Motor neuron (in vitro differentiated cells): ENCODE measurements at places on chromosomes 16 and 17. TPM values are rescaled to one million over a fixed set of nuclear protein-coding genes. Genes with fewer than 3 reads are reported as not detected.
A peak's percentile ranks its signal among the peaks of the same experiment; 100 is the strongest.

DNA sequence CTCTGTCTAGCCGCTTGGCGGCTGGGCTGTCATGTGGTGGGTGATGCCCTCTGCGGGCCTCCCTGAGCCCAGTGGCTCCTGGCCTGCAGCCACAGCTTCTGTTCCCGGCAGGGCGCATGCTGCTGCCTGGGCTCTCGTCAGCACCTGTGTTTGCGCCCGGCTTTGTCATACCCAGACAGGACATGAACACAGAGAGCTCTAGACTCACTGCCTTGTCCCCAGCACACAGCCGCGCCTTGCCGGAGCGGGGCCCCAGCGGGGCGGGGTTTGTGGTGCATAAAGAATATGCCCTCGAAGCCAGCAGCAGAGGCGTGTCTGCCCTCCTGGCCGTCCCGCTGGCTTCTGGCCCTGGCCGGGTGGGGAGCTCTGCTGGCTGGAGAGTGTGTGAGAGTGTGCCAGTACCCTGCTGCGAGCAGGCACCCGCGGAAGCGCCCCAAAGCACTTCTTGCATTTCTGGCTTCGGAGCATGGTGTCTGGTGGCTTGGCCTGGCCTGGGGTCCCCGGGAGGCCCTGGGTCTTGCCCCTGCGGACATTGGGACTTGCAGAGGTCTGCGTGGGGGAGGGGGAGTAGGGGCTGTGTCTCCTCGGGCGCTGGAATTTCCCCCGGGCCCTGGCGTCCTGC, 14.4 kb downstream of the ASPSCR1 start:
- peak; percentile 92 for ATAC-seq

DNA sequence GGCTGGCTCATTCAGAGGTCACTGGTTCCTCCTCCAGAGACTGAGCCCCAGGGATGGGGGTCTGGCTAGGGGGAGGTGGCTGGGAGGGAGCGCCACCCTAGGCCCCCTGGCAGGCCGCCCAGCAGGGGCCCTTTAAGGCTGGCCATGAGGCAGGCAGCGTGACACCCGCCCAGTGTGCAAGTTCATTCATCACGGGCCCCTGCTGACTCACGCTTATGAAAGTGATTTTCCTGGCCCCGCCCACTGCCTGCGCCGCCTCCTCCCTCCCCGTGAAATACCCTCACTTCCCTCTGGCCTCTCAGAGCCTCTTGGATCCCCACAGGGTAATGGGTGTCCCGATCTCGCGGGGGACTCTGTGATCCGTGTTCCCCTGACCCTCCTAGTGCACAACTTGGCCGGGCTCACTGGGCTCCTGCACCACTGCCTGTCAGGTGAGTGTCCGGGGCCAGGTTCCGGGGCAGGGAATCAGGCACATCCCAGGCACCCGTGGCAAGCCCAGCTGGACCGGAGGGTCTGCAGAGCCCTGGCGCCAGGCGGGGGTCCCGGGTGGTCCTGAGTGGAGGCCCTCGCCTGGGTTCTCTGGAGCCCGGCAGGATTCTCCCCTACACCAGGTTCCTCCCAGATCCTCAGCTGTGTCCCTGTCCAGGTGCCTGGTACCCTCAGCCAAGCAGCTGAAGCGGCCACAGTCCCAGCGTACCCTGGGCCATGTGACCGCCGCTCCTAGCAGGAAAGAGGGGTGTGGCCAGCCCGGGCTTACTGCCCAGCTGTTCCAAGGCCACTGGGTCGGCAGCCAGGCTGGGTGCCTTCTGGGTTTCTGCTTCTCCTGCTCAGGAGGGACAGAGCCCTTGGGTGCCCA, at the start of gene OSGIN1:
TSS of gene OSGIN1 (plus strand) at position 301 of the 856 bp plus-strand sequence. CDS start 4,432 bp downstream, outside the sequence.
- ATAC-seq, result peak; percentile 89

DNA sequence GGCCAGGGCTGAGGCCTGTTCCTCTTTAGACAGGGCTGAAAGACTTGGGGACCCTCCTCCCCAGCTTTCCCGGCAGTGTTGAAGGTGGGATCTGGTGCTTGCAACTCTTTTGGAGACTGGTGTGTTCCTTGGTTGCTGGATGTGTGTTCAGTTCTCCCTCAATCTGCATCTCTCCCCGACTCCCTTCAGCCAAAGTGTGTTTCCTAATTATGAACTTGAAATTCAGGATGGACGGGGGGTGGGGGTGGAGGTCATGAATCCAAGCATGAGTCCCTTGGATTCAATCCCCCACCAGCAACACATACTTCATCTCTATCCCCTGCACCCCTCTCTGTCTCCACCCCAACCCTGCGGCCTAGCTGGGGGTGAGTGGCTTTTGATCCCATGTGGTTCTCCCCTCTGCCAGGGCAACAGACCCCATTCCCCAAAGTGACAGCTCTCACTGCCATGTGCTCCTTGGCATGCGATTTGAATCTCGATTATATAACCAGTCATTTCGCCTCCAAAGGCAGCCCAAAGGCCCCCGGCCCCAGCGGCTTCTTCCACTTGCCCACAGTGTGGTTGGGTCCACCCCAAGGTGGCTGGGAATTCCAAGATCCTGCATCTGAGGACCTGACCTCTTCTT, 1.3 kb downstream of the ARHGAP23 start:
- ATAC-seq, result no peak

GRCh38 chr17:15231851-15232516, 33.1 kb downstream of the PMP22 start:
- ATAC-seq, result no peak

DNA sequence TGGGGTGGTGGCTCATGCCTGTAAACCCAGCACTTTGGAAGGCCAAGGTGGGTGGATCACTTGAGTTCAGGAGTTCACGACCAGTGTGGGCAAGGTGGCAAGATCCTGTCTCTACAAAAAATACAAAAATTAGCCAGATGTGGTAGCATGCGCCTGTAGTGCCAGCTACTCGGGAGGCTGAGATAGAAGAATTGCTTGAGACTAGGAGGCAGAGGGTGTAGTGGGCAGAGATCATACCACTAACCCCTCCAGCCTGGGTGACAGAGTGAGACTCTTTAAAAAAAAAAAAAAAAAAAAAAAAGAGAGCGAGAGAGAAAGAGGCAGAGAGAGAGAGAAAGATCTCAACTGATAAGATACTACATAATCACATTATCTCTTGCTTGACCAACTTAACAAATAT, 45.9 kb downstream of the KANSL1 start:
- no peak for ATAC-seq

The CPD gene
- total RNA-seq, result 26.9 and 27.5 TPM in 2 replicates

DNA sequence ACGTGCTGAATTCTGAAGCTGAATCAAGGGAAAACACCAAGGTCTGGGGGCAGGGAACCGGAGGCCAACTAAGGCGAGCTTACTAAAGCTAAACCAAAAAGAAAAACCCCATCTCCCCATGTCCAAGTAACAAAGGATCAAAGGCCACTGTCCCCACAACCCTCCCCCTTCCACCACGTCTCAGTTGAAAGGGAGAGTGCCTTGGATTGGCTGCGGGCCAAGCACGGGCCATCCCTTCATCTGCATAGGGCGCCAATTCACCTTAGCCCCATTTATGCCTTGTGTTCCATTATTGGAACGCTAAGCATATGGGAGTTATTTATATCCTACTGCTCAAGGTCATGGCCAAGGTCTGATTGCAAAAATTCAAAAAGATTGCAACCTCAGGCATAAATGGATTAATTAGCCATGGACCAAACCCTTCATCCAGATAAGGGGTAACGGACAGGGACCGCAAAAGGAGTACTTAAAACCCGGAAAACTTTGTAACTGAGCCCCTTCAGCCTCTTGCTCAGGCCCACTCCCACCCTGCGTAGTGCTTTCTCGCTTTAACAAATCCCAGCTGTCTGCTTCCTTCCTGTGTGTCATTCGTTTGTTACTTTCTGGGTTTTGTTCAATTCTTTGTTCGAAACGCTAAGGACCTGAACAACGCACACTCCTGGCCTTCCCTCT, 740 bp upstream of the ATP6V0D1 start:
- peak; percentile 26 for ATAC-seq

DNA sequence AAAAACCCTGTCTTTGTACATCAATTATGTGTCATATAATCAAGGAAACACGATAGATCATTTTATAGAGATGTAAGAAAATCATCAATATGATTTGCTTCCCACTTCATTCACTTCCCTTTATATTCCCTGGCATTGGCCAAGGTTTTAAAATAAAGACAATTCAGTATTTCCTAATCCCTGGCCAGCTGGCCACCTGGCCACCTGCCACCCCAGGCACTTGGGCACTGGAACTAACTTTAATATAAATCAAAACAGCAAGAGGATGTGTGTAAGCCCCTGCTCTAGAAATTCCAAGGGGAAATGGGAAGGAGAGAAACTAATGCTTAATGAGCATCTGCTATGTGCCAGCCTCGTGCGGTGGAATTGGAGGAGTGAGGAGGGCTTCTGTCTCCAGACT, 58.6 kb upstream of the TOB1 start:
- ATAC-seq, result no peak

GRCh38 chr16:56289416-56289815, 98.1 kb downstream of the GNAO1 start:
- no peak for ATAC-seq

- peak; percentile 9 for ATAC-seq
Measured at GRCh38 chr17:2024572-2025219, 438 bp downstream of the RTN4RL1 start.

The DNAJA3 gene
- total RNA-seq, result 28.3 and 33.5 TPM in 2 replicates

GRCh38 chr17:14736631-14737030, 435.8 kb downstream of the HS3ST3B1 start:
- ATAC-seq, result no peak

- ATAC-seq, result no peak
Measured at GRCh38 chr17:70882504-70882903, 713.2 kb downstream of the KCNJ2 start.

- ATAC-seq, result no peak
Measured at GRCh38 chr16:7990626-7991260, 599.6 kb downstream of the TMEM114 start.

GRCh38 chr17:41812381-41813151, at the start of gene FKBP10:
Gene FKBP10 (plus strand): TSS chr17:41813004. CDS start chr17:41813035, 31 bp downstream.
- peak; percentile 78 for ATAC-seq

GRCh38 chr17:12041312-12041711, 20.6 kb downstream of the MAP2K4 start:
- ATAC-seq, result peak; percentile 75

DNA sequence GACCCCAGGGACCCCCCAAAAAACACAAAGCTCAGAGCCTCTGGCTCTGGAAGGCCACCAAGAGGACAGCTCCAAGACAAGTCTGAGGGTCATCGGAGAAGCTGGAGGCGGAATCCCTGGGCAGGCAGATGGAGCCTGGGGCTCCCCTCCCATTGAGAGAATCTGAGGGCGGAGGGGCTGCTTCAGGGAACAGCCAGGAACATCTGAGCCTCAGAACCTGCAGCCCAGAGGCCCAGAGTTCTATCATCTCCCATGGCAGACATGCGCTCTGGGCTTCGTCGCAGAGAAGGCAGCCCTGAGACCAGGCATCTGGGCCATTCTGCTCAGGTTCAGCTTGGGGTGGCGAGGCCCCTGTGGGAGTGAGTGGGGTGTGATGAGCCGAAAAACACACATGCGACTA, 7.1 kb upstream of the SPPL2C start:
- ATAC-seq, result no peak

DNA sequence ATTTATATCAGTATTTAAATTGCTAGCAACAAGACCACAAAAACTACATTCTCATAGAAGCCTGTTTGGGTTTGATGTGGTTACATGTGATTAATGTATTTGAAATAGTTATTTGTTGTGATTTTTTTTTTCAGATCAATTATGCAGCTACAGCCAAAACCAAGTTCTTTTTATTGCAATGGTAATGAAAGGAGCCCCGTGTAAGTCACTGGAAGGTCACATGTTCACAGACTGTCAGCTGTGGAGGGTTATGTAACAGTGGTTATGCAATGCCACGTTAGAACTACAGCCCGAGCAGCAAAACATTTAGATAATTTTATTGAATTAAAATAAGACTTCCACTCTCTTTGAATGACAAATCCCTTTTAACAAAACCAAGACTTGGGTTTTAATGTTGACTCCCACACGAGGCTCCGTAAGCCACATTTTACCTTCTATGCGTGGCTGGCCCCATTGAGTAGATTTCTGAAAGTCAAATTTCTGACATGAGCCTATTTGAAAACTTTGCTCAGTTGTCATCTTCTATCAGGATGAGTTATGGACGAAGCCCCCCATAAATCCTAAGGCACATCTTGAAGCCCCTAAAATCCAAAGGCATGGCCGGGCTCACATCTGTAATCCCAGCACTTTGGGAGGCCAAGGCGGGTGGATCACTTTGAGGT, 41.8 kb upstream of the SEC14L1 start:
- peak; percentile 67 for ATAC-seq

DNA sequence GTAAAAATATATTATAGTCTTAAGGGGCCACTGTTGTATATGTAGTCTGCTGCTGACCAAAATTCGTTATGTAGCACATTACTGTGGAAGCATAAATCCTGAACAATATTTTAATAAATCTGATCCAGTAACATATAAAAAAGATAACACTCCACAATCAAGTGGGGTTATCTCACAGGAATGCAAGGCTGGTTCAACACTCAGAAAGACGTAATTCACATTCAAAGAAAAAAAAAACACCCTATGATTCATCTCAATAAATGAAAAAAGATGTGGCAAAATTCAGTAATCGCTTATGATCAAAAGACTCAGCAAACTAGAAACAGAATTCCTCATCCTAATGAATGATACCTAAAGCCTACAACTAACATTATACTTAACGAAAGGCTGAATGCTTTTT, 47.8 kb downstream of the CREBBP start:
- no peak for ATAC-seq

The ASPA gene
- 0.34 and 0.43 TPM in 2 replicates for total RNA-seq
